ENCODE measurements at places on chromosomes 2 and 18.

DNA sequence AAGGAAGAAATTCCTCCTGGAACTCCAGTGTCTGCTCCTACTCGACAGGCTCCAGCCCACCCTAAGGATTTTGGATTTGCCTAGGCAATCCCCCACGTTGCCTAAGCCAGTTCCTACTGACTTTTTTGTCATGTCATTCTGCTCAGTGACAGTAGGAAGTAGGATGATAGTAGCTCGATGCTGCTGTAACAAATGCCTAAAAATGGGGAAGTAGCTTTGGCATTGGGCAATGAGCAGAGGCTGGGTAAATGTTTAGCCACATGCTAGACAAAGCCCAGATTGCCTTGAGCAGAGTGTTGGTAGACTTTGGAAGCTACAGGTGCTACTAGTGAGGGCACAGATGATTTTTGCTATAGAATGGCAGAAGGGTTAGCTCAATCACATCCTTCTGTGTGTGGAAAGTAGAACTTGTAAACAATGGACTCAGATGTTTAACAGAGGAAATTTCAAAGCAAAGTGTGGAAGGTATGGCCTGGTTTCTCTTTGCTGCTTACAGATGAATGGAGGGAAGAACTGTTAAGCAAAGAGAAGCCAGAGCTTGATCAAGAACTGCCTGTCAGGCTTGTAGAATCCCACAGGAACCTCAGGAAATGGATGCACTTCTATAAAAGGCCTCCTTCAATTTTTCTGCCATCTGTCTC, 154.8 kb downstream of the RNF144A start:
- peak; percentile 88 for DNase-seq

- peak; percentile 31 for DNase-seq
Measured at GRCh38 chr2:18558458-18558857, 2.0 kb downstream of the RDH14 start.

- DNase-seq, result peak; percentile 74
Measured at GRCh38 chr2:168801961-168802858, at the start of gene NOSTRIN. Gene NOSTRIN, plus strand, starts transcription at chr2:168802637. Its CDS starts 10 bp downstream, at chr2:168802647.

- no peak for DNase-seq
Measured at GRCh38 chr18:48562075-48562474, 23.2 kb downstream of the CTIF start.
